Mesothelial cell of epicardium (in vitro differentiated cells): ENCODE measurements at places on chromosomes 1 and 21. TPM values are rescaled to one million over a fixed set of nuclear protein-coding genes. Genes with fewer than 3 reads are reported as not detected.

Gene RNF187
- total RNA-seq = 83.0 to 85.1 TPM (median 84.3 TPM) in 3 replicates

Gene NPHS2
- not detected in 3 replicates for total RNA-seq

- DNase-seq = no peak
These were observed 28.1 kb downstream of the VANGL1 start for GRCh38 chr1:115669886-115670285.

GRCh38 chr1:58104960-58105359 is 441.6 kb downstream of the OMA1 start:
- no peak for DNase-seq
